ENCODE measurements at places on chromosomes 3 and 15.
A peak's percentile ranks its signal among the peaks of the same experiment; 100 is the strongest.

GRCh38 chr3:187767266-187768012, 22.2 kb upstream of the BCL6 start:
- peak; percentile 91 for DNase-seq

DNA sequence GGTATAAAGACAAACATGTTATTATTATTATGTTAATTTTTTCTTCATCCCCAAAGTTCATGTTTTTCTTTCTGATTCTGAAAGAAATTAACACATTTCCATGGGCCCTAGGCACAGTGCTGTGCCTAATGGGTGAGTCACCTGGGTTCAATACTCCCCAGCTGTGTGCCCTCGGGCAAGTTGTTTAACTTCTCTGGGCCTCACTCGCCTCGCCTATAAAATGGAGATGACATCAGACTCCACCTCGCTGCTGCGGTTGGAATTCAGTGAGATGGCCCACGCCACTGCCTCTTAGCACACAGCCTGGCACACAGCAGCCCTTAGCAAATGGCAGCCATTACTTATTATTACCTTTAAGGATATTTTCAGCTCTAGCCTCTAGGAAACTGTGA, 22.6 kb downstream of the DNASE1L3 start:
- no peak for DNase-seq

GRCh38 chr15:75231836-75232235, 26.3 kb upstream of the GOLGA6C start:
- DNase-seq = no peak

DNA sequence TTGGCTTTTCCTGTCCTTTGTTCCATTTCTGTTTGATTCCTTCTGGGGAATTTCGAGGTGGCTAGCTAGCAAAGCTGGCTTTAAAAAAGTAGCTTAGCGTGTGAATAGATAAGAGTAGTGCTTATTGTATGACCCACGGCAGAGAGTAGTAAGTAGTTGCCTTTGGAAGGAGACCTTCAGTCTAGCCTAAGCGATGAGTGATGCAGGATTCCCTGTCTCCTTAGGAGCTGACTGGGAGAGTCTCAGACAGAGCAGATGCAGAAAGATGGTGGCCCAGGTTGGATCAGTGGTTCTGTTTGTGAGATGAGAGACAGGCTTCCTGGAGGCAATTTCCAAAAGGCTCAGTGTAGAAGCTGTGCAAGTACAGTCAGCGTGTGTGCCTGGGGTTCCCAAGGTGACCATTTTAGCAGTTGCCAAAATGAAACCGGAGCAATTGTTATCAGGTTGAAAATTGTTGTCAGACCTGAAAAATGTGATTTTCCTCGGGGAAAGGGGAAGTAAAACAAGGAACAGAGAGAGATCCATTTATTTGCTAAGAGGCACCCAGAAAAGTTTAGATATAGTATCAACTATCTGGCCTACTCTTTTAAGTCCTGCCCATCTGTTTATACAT, 681 bp upstream of the IL5RA start:
- no peak for DNase-seq

- DNase-seq = no peak
Measured at GRCh38 chr3:57681691-57682090, 11.2 kb downstream of the DENND6A start.

DNA sequence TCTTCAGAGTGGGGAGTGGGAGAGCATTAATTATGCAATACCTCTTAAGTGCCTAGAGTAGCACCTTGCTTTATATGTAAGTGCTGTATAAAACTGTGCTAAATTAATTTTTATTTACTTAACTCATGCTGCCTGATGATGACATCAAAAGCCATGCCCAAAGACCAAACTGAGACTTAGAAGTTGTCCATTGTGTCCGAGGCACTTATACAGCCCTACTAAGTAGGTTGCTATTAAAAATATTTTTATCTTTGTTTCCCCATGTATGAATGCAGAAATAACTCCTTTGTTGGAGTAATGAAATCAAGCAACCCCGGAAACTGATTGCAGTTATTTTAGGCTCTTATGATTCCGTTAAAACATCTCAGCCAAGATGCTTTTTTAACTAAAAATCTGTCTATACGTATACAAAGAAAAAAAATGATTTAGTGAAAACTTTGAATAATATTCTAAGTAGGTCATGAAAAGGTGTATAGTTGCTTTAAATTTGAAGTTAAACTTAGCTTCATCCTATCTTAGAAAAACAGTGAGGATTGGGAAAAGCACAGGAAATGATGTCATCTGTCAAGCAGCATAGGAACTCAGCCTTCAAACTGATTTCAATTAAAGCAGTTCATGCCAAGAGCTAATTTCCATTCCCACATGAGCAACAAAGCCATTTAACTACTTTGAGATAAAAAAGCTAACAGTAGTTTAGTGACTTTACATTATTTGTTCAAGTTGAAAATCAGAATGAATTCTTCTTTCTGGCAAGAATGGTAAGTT, 43.0 kb downstream of the FBN1 start:
- peak; percentile 83 for DNase-seq

GRCh38 chr15:91542226-91542625, 311.3 kb upstream of the SLCO3A1 start:
- no peak for DNase-seq

- no peak for DNase-seq
Measured at GRCh38 chr3:38311476-38311875, 29.4 kb downstream of the SLC22A14 start.

DNA sequence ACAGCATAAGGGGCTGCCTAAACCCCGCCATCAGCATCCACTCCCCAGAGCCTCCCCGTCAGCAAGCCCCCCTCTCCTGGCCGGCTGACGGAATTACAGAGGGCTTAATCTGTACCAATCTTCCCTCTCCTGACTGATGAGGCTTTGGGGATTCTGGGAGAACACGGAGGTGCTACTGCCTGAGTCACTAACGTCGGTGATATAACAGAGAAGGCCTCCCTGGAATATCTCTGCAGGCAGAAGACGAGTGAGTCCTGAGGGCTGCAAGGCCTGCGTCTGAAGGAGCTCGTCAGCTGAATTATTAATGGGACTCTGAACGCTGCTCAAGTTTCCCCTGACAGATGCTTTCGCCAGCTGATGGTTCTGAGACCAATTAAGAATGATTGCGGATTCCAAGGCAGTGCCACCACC, 147.7 kb downstream of the XXYLT1 start:
- peak; percentile 81 for DNase-seq

DNA sequence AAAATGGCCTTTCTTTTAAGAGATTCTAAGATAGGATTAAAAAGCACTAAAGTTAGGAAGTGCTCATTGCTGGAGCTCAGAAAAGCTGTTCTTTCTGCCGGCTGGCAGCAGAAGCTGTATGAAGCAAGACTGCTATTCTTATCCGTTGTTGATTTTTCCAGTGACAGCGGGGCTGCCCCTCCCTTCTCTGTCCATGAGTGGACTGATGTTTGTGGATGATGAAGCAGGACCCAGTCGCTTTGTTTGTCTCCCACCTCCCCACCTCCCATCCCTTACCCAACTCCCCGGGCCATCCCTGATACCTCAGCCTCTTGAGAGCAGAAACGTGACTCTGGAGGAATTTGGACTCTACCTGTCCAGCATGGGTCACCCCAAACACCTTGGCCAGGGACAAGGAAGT, 10.3 kb upstream of the MUSTN1 start:
- peak; percentile 36 for DNase-seq

DNA sequence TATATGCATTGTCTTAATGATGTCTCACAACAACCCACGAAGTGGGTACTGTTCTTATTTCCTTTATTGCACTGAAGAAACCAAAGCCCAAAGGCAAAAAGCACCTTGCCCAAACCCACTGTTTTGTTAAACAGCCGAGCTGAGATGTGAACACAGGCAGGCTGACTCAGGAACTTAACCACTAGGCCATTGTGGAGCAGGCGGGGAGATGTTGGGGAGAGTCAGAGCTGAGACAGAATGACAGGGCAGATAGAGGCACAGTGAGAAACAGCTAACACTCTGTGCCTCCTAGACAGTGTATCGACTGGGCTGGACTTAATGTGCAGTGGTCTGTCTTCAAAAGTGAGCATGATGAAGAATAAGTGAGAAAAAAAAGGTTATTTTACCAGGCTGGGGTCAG, 56.5 kb downstream of the RPLP1 start:
- peak; percentile 21 for DNase-seq

DNA sequence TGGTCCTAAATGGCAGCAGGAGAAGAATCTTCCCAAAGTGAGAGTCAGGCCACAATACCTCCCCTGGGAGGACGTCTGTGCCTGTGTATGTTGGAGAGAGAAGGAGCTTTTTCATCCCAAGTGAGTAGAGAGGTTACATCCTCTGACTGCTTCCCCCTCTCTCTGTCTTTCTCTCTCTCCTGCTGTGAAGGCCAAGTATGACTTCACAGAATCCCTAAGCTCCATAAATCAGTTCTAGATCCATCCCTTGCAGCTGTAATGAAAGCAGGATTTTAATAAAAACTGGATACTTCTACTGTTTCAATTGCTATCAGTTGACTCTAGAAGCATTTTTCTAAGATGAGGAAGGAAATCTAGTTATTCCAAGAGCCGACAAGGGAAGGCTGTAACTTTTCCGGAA, 389.1 kb upstream of the PROK2 start:
- peak; percentile 39 for DNase-seq

GRCh38 chr3:98699132-98699531, 64.0 kb upstream of the ST3GAL6 start:
- no peak for DNase-seq

Measured in amniotic epithelial cell (primary cell).